Fibroblast of skin of left quadriceps (primary cell): ENCODE measurements at places on chromosomes 16 and 17.

DNA sequence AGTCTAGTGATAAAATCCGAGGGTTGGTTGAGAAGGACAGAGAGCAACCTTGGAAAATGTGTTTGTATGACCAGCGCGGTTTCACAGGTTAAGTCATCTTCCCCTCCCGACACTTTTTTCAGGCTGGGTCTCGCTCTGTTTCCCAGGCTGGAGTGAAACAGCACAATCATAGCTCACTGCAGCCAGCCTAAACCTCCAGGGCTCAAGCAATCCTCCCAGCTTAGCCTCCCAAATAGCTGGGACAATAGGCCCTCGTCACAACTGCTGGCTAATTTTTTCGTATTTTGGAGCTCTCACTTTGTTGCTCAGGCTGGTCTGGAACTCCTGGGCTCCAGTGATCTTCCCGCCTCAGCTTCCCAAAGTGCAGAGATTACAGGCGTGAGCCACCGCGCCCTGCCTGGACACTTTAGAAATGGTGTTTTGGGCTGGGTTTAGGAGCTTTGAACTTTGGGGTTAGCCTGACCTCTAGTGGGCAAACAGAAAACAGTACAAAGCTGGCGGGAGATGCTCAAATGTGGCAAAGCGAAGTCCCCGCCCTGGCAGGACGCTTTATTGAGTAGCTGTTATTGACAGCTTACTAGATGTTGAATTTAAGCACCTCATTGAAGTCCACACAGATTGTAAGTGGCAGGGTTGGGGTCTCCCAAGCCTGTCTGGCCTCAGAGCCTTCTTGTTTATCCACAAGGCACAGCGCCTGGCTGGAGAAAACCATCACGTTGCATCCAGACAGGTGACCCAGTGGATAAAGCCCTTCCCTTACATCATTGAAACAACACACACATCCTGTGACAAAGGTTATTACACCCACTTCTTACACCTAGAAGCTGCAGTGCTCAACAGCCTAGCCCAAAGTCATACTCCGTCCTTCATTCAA, 34.7 kb upstream of the RBBP6 start:
- DNase-seq: peak; percentile 17

GRCh38 chr17:76925441-76925891, 57.3 kb downstream of the MGAT5B start:
- DNase-seq: no peak

DNA sequence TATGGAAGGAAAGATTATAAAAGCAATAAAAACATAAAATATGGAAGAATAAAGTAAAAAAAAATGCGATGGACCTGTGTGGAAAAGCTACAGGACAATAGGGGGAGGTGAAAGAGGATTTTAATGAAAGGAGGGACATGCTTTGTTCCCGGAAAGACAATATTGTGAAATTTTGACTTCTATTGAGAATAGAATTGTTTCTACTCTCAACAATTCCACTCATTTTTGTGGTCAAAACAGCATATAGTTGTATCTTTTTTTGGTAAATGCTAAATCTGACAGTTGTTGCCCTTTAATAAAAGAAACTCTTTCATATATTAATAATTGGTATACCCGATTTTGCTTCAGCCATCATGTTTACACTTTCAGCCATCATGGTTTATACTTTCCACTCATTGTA, 22.9 kb upstream of the APPBP2 start:
- DNase-seq: no peak

- DNase-seq: no peak
Measured at GRCh38 chr17:72602517-72603419, 481.9 kb downstream of the SOX9 start.

DNA sequence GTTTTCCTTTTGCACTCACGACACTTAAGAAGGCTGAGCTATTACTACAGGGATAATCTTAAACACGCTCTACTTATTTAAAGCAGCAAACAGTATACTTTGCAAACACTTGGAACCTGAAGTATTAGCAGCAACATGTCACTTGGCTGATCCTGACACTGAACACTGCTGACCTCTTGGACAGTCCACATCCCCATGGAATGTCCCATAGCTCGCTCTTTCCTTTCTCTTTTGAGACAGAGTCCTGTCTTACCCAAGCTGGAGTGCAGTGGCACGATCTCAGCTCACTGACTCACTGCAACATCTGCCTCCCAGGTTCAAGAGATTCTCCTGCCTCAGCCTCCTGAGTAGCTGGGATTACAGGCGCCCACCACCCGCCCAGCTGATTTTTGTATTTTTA, 26.4 kb downstream of the SMYD4 start:
- DNase-seq: no peak

DNA sequence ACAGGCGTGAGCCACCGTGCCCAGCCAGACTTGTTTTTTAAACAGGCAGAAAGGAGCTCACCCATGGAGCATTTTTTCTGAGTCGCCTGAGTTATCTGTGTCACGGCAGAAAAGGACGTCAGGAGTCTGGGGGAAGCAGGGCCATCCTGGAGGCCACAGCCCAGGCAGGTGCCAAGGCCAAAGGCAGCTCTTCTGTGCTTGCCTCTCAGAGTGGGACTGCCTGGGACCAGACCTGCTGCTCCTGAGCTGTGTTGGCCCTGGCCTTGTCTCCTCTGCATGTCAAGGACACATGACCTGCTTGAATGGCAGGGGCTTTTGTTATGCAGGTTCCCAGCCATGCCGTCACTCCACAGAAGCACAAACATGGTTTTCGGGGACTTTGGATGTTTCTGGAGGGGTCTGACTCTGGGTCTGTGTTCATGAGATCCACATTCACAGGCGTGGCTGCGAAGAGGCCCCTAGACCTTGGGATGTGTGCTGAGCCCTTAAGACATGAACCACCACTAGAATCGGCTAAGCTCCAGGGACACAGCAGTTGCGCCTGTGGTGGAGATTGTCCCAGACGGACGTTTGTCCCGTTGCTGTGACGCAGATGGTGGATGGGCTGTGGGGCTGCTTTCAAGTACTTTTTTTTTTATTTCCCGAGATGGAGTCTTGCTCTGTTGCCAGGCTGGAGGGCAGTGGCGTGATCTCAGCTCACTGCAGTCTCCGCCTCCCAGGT, 33.8 kb downstream of the FOXK2 start:
- no peak for DNase-seq

DNA sequence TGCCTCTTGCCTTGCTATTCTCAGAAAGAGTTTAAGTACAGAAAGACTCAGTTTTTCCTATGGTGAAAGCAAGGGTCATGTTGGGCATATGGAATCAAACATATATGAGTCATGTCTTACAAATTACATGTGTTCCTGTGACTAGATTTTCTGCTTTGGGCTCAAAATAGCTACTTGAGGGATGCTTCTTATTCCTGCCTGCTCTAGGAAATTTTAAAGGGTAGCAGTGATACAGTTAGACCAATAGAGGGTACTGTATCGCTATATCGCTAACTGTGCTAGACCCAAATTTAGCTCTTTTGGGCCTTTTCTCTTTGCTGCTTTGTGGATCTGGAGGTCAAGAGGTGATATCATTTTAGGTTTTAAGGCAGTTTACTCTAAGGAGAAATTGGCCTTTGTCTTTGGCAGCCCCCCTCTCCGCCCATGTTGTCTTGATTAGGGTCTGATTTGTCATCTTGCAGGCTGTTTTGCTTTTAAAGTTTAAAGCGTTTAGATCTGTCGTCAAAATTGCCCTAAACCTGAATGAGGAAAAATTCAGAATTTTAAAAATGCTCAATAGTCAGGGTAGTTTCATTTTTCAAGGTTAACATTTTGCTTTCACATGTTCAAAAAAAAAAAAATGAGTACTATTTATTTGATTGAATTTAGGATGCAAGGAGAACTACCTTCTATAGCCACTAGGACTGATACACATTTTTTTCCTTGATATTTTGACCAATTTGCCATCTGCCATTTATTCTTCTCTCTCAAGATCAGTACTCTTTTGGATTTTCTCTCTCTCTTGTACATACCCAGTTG, 8.8 kb downstream of the NFATC3 start:
- DNase-seq: peak; percentile 39

- DNase-seq: no peak
Measured at GRCh38 chr16:73955702-73956101, 340.9 kb upstream of the PSMD7 start.

- no peak for DNase-seq
Measured at GRCh38 chr16:61382435-61382834, 653.8 kb downstream of the CDH8 start.

GRCh38 chr17:65984299-65984698, 207.6 kb downstream of the CEP112 start:
- DNase-seq: no peak

GRCh38 chr17:61816538-61816937, 46.8 kb downstream of the BRIP1 start:
- no peak for DNase-seq

GRCh38 chr16:56279914-56280313, 88.6 kb downstream of the GNAO1 start:
- no peak for DNase-seq

GRCh38 chr16:20851601-20852000, 45.3 kb downstream of the REXO5 start:
- DNase-seq: peak; percentile 75

DNA sequence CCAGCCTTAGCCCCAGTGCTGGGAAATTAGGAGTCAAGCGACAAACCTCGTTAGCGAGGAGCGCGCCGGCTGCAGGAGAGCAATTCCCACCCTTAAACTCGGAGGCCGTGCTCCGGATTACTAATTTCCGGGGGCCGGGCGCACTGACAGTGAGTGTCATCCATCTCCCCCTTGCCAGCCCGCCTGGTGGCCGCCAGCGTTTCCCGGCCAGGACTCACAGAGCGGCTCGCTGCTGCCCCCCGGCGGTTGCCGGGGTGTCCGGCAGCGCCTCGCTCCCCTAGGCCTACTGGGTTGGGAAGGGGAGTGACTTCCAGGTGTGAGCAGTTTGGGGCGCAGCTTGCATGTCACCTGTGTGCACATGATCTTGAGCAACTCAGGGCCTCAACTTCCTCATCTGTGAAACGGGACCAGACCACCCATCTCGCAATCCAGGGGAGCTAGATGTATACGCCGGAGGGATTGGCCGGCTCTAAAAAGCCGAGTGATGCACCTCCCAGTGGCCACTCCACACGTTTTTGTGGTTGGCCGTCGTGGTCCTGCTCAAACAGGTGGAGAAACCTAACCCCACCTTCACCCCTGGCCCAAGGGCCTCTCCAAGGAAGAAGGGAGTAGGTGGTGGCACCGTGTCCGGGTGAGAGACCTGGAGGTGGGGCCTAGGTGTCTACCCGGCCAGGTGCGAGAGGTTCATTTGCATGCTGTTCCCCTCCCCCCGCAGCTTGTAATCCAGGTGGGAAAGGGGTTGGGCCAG, 2.5 kb upstream of the GSE1 start:
- peak; percentile 70 for DNase-seq

DNA sequence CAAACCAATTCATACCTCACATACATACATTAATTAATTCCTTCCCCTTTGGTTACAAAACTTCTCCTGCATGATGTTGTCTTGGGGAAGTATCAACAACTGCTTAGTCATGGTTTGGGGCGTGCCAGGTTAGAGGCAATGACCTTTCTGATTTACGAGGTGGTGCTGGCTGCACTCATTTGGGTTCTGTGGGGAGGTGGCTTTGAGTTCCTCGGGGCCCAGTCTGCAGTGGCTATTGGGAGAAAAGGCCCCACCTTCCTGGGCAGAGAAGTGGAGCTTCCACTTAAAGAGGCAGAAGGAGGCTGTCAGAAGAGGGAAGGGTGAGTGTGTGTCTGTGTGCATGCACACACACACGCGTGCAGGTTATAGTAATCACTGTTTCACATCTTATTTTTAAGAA, 10.2 kb upstream of the ETV4 start:
- peak; percentile 70 for DNase-seq

GRCh38 chr16:85871756-85872155, 27.2 kb upstream of the IRF8 start:
- DNase-seq: no peak

DNA sequence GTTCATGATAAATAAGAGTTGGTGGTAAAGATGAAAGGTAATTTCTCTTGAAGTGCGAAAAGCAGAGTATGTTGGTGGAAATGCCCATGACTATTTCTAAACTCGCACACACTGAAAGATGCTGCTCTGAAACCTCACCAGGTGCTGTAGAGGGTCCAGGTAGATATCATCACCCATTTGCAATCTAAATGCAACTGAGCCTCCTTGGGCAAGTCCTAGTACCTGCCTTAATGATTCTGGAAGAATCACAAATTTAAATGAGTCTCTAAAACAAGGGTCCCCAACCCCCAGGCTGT, 5.9 kb upstream of the MMD start:
- DNase-seq: no peak

GRCh38 chr17:81292450-81292849, 2.7 kb downstream of the SLC38A10 start:
- no peak for DNase-seq
